ENCODE measurements at places on chromosomes 3 and 15.
A peak's percentile ranks its signal among the peaks of the same experiment; 100 is the strongest.

DNA sequence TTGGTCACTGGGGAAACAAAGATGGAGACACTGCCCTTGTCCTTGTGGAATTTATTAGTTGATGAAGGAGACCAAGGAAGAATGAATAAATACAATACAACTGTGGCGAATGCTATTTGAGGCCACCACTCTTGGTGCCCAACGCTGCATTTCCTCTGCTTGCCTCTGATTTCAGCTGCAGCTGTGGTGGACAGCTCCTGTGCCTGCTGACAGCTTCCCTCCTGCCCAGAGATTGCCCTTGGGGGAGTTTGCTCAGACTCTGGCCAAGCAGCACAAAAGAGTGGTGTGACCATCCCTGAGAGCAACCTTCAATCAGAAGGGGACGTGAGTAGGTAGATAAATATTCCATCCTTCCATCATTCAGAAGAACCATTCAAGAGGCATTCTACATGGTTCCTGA lies 64.6 kb upstream of the FHIT start:
- DNase-seq, result no peak

- no peak for DNase-seq
Measured at GRCh38 chr3:12470111-12470510, 14.2 kb upstream of the TSEN2 start.

DNA sequence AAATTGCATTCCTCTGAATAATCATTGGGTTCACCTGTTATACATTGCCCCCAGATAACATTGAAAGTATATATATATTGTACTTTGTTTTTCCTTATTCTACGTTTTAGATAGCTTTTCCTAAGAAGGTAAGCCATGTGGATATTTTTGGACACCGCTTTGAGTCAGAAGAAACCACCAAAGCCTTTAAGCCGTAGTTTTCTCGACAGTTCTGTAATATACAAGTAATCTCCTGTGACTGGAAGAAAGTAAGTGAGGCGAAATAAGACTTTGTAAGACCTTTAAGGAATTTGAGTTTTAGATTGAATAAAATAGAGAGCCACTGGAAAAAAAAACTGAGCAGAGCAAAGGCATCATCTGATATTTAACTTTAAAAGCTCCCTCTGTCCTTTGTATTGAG lies 1092.0 kb downstream of the DIPK2A start:
- no peak for DNase-seq

DNA sequence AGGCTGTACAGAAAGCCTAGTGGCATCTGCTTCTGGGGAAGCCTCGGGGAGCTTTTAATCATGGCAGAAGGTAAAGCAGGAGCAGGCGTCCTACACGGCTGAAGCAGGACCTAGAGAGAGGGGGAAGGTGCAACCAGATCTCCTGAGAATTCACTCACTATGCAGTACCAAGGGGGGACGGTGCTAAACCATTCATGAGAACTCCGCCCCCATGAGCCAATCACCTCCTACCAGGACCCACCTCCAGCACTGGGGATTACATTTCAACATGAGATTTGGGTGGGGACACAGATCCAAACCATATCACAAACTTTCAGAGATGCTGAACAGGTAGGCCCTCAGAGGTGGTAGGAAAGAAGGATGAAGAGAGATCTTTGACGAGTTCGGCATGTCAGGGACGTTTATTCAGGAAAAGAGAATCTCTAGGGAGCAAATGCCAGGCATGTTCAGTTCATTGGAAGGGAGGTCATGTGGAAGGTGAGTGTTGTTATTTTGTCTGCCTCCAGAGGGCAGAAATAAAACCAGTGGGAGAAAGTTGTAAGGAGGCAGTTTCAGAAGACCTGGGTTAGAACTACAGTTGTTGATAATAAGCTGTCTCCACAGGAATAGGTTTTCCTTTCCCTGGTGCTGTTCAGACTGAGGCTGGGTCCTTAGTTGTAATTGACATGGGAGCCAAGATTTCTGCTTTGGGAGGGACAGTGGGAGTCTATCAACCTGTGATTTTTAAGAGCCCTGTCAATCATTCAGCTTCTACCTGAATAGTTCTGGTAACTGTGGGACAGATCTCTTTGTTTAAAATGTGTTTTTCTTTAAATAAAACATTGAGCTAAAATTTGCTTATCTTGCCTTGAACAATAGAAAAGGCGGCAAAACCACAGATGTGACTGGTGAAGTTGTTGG lies 4.3 kb upstream of the FNDC3B start:
- no peak for DNase-seq

DNA sequence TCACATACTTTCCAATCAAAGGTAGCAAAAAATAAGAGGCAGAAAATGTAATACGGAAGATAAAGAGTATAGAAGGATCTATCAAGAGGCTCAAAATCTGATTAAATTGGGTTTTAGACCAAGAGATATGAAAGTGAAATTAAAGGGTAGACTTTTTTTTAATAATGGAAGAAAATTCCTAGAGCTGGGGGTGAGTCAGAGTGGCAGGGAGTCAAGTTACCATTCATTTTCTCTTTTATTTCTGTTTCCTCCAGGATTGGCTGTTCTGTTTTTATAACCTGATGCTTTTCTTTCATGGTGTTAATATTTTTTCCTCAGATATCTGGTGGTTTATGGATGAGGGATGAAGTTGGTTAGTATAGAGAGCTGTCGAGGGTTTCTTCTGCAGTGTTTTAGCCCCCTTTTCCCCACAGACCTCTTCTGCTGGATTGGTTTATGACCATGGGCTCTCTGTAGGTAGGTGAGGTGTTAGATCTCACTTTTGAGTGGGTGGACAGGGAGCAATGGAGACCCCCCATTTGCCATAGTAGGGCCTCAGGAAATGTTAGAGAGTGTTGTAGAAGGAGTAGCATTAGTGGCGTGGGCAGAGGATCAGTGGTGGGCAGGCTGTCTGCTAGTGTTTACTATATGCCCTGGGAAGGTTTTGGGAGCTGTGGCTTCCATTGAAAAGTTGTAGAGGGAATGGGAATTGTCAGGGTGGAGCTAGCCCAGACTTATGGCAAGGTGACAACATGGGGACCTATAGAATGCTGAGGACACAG lies 201.6 kb upstream of the GOLGA6L4 start:
- DNase-seq, result no peak

GRCh38 chr3:136194409-136195257 lies 1.5 kb downstream of the MSL2 start:
- DNase-seq, result peak; percentile 76

- no peak for DNase-seq
Measured at GRCh38 chr3:99586701-99587100, 51.7 kb upstream of the COL8A1 start.

DNA sequence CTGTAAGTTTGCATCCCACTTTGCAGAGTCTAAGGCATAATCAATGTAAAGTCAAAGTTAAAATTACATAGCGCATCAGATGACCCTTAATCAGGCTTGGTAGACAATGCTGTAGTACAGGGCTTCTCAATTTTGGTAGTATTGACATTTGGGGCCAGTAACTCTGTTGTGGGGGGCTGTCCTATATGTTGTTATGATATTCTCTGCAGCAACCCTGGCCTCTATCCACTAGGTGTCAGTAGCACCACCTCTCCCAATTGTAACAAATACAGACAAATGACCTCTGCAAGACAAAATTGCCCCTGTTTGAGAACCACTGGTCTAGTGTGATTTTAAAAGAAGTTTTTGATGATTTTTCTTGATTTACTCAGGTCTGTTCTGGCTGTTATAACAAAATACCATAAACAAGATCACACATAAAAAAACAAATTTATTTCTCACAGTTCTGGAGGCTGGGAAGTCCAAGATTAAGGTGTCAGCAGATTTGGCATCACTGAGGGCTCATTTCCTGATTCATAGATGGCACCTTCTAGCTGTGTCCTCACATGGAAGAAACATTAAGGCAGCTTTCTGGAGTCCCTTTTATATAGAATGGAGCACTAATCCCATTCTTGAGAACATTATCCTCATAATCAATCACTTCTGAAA lies 37.6 kb upstream of the SLC9A9 start:
- DNase-seq, result no peak

DNA sequence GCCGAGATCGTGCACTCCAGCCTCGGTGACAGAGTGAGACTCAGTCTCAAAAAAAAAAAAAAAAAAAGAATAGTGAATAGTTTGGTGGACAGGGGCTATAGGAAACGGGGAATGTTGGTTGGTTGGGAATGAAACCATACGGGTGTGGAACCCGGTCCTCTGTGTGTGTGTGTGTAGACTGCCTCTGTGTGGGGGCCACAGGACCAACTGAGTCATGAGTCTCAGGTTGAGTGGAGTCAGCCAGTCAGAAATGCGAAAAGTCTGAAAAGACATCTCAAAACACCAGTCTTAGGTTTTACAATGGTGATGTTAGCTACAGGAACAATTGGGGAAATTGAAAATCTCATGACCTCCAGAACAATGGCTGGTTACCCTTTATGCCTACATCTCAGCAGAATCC lies 44.5 kb downstream of the ZDHHC19 start:
- no peak for DNase-seq

DNA sequence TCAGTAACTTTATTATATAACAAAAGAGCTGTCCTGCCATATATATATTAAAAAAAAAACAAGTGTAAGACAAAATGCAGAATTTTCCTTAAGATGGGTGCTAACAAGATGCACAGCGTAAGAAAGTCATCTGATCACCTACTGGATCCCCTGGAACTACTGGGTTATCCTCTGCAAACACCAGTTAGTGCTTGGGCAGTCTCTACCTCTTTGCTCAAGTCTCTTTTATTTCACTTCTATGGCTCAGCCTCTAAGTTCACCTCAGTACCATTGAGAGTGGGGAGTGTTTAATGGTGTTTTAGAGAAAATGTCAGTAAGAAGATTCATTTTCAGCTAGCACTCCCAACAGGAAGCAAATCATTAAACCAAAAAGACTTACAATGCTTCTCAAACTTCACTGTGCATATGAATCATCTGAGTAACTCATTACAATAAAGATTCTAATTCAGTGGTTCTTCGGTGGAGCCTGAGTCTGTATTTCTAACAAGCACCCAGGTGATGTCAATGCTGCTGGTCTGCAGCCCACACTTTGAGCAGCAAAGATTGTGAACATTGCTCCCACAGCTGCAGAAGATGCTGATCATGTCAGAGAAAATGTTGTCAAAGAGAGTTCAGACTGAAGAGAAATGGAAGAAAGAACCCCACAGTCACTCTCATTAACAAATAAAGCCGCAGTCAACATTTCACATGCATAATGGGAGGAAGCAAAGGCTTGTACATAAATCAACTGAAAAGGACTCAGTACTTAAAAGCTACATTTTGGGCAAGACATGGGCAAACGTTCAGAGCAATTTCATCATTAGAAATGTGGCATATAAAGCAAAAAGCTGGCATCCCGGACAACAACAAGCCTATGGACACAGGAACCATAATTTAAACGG lies 227.1 kb upstream of the ATP11B start:
- no peak for DNase-seq

DNA sequence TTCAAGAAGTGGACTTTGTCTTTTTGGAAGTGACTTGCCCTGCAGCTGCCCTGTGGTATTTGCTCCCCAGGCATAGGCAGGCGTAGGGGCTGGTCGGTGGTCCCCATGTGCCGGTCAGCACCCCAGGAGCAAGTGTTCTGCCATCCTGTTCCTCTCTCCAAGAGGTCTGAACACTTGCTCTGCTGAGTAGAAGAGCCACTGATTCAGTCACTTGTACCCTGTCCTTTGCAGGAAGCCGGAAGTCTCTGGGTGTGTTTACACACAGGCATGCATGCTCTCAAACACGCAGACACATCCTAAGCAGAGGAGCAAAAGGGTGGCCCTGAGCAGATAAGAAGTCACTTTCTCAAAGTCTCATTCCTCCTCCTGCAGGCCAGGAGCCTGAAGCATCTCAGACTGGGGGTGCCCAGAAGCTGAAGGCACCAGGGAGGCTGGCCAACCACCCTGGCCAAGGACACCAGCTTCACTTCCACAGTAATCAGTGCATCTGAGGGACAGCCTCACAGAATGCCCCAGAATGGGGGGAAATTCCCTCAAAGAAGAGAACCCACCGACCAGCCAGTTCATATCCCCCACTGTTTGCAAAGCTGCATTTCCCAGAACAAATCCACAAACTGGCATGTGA lies 88.7 kb upstream of the POMGNT2 start:
- no peak for DNase-seq

GRCh38 chr3:49627634-49628033 lies 46.5 kb upstream of the APEH start:
- no peak for DNase-seq

DNA sequence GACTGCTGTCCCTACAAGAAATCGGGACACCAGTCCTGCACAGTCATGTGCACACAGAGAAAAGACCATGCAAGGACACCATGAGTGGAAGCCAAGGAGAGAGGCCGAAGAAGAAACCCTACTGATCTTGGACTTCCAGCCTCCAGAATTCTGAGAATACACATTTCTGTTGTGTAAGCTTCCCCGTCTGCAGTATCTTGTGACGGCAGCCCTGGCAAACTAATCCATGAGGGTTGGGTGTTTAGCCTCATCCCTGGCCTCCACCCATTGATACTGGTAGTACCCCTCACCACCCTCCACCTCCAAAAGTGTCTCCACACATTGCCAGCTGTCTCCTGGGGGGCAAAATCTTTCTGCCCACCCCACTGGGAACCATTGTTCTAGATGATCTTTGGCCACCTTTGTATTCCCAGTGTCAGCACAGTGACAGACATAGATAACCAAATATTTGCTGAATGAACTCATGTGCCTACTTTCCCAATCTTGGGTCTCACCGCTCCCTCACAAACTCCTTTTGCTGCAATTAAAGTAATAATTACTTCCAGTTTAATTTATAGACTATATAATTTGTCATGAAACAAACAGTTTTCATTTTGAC lies 83.8 kb downstream of the RAD18 start:
- DNase-seq, result no peak

DNA sequence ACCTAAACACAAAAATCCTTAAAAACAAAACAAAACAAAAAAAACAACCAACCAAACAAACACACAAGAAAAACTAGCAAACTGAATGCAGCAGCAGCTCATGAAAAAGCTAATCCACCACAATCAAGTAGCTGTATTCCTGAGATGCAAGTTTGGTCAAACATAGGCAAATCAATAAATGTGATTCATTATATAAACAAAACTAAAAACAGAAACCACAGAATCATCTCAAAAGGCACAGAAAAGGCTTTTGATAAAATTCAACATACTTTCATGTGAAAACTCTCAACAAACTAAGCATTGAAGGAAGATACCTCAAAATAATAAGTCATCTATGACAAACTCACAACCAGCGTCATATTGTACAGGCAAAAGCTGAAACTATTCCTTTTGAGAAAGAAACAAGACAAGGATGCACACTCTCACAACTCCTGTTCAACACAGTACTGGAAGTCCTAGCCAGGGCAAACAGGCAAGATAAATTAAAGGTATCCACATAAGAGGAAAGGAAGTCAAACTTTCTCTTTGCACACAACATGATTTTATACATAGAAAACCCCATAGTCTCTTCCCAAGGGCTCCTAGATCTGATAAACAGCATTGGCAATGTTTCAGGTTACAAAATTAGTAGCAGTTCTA lies 495.1 kb upstream of the SGO1 start:
- no peak for DNase-seq

DNA sequence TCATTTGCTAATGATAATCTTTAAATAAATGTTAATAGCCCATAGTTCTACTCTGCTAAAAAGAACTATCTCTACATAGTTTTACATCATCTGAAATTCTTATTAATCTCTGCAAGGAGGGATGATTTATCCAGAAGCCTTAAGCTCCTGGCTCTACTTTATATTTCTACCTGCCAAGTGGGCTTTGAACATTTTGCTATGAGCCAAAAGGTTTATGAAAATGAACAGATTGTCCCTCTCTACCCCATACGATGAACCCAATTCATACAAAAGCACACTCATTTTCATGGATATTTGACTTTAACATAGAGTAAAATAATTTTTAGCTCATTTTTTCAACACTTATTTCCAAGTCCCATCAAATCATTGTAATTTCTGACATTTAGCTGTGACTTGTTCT lies 611.0 kb downstream of the NSUN3 start:
- no peak for DNase-seq

GRCh38 chr3:170107941-170108340 lies 70.1 kb downstream of the GPR160 start:
- DNase-seq, result no peak
